ENCODE measurements at places on chromosomes 13 and 19. TPM values are rescaled to one million over a fixed set of nuclear protein-coding genes. Genes with fewer than 3 reads are reported as not detected.

ZNF69 gene
- polyA plus RNA-seq = 32.2 TPM

KL gene
- 58.3 TPM for polyA plus RNA-seq

PPFIA3 gene
- polyA plus RNA-seq = 3.9 TPM

SLC6A16 gene
- 5.3 TPM for polyA plus RNA-seq

CILP2 gene
- polyA plus RNA-seq = 0.17 TPM

ERVK3-1 gene
- polyA plus RNA-seq = 58.1 TPM

AMH gene
- polyA plus RNA-seq = 3.2 TPM

GRCh38 chr13:42041011-42041683 lies 7.3 kb upstream of the DGKH start:
- peak; percentile 44 for DNase-seq

DNA sequence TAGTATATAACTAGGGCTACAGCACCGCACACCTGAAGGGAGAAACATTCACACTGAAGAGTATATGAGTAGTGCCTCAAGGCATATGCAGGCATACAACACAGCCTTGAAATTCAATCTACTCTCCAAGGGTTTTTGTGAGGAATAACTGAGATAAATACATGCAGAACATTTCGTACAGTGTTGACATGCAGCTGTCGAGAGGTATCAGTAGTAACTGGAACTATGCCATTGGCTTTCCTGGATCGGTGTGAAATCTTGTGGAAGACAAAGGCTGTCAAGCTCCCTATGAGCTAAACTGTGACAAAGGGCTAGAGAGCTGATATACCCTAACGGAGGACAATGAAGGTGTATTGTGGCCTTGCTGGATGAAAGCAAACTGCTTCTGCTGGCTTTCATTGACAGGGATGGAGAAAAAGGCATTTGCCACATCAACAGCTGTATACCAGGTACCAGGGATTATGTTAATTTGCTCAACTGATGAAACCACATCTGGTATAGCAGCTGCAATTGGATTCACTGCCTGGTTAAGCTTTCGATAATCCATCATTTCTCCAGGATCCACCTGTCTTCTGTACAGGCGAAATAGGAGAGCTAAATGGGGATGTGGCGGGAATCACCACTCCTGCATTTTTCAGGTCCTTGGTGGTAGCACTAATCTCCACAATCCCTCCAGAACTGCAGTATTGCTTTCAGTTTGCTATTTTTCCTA lies 16.3 kb downstream of the MTRF1 start:
- DNase-seq = no peak

DNA sequence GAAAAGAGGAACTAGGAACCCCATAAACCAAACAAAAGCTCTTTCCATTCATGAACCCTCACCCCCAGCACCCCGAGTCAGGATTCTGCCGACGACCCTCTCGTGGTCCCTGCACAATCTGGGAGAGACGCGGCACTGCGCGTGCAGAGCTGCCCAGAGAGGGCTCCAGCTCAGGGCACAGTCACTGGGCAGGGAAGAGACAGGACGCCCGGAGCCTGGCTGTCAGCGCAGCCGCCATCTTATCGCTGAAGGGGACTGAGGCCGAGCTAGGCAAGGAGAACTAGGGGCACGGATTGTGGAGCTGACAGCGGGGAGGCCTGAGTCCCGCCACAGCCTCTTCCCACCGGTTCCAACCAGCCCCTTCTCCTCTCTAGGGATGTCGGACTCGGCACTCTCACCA lies 349 bp downstream of the ZNF98 start:
- no peak for DNase-seq

DNA sequence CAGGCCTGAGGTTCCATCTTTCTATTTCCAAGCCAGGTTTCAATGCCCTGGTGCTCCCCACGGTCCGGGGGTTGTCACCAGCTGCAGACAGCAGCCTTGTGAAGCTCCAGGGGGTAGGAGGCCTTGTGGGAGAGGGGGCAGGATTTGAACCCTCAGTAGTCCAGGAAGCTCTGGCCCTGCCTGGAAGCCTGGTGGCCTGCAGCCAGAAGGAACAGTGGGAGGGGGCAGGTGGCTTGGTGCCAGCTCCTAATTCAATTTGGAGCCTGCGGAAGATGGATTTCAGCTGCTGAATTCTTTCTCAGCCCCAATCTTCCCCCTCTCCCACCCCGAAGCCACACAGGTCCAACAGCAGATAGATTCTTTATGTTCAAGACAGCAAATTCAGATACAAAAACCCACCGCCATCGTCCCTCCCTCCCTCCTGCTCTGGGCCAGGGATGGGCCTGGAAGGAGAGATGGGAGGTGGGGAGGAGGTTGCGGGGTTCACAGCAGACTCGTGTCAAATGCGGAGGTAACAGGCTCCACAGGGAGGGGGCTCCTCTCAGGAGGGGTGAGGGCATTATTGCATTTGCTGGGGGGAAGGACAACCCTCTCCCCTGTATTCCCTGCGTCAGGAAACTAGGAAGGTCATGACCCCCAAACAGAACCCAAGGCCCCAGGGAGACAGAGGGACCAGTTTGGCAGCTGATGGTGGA lies 2.4 kb upstream of the PTGER1 start:
- peak; percentile 77 for DNase-seq

- DNase-seq = no peak
These were observed 1543.0 kb downstream of the SLITRK5 start for GRCh38 chr13:89214185-89214584.

DNA sequence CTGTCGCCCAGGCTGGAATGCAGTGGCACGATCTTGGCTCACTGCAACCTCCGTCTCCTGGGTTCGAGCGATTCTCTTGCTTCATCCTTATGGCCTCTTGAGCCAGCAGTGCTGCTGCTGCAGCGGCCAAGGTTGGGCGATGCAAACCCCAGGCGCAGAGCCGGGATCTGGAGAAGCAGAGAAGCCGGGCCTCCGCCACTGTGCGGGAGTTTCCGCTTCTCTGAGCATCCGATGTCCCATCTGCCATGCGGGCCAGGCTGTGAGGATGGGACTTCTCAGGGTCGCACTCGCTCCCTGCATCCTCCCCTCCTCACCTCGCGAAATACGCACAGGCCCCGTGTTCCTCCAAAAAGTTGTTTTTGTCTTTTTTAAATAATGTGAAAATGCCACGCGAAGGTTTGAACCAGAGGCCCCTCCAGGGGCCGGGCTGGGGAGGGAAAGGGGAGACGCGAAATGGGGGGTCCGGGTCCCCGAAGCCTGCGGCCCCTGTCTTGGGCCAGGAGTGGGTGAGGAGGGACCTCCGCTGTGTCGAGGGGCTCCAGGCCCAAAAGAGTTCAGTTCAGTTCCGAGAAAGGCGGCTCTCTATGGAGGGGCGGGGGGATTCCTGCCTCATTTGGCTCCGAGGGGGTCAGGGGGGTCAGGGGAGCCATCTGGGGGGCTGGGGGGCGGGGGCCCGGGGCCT lies 15.9 kb downstream of the CYTH2 start:
- DNase-seq = no peak

DNA sequence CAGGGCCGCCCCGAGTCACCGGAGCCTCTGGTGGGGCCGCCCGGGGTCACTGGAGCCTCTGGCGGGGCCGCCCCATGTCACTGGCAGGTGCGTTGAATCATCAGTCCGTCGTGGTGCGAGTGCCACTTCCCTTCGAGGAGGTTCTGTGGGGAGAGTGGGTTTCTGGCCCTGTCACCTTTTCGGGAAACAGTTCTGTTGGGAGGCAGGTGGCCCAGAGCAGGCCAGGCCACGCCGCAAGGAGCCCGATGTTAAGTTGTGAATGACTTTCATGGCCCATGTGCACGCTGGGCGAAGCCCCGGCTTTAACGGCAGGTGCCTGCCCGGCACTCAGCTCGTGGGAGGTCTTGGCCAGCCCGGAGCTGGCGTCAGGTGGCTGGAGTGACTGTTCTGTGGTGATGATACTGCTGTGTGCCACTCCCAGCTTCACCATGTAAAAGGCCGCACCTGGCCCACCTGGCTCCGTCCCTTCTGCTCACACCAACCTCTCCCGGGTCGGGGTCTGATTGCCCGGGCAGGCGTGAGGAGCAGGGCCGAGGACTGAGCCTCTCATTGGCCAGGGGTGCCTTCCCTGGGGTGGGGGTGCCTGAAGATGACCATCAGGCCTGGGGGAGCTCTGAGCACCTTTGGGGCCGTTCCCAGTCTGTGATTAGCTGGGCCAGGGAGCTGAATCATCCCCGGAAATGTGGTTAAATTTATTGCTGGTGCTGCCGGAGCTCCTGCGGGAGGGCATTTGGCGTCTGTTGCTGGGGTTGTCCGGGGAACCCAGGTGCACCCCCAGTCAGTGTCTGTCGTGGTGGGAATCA lies 29.2 kb downstream of the CSNK1G2 start:
- no peak for DNase-seq

DNA sequence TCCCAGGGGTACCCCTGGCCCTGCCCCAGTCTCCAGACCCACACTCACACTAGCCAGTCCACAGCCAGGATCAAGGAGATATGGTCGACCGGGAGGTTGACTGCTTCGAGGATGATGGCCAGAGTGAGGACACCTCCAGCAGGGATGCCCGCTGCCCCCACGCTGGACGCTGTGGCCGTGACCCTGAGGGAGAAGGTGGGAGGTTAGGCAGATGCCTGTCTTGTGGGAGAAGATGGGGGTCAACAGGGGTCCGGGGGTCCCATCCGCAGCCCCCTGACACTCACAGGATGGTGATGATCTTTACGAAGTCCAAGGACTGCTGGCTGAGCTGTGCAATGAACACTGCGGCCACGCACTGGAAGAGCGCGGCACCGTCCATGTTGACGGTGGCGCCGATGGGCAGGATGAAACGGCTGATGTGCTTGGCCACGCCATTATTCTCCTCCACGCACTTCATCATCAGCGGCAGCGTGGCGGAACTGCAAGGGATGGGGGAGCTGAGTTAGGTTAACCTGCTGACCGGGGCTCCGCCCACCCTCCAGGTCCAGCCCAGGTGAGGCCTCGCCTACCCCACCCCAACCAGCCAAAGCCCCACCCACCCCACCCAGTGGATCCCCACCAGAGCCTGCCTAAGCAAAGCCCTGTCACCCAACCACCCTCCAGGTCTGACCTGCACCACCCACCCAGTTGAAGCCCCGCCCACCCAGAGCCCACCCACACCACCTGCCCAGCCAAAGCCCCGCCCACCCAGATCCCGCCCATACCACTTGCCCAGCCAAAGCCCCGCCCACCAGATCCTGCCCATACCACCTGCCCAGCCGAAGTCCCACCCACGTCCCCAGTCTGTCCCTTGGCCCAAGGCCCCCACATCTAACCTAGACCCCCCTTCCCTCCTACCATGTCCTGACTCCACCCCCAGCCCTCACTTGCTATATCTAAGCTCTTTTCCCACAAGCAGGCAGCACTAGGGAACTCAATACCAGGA lies 11.2 kb downstream of the SLC1A5 start:
- no peak for DNase-seq

GRCh38 chr19:40155749-40156265 lies 35.4 kb upstream of the MAP3K10 start:
- DNase-seq = no peak

DNA sequence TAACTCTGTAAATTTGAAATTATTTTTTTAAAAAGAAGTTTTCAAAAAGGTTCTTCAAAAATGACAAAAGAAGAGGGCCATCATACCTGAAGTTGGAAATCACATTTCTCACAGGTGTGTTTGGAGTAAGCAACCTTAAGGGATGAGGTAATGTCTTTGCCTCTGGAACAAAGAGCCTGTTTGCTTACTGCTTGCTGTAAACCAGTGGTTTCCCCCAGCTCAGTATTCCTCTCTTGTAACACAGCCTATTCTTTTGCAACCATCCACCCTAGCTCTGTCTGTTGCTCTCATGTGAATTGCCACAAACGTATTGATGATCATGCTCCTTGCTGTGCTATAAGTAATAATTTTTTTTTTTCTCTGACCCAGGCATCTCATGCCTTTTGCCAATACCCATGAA lies 38.1 kb downstream of the UCHL3 start:
- no peak for DNase-seq

DNA sequence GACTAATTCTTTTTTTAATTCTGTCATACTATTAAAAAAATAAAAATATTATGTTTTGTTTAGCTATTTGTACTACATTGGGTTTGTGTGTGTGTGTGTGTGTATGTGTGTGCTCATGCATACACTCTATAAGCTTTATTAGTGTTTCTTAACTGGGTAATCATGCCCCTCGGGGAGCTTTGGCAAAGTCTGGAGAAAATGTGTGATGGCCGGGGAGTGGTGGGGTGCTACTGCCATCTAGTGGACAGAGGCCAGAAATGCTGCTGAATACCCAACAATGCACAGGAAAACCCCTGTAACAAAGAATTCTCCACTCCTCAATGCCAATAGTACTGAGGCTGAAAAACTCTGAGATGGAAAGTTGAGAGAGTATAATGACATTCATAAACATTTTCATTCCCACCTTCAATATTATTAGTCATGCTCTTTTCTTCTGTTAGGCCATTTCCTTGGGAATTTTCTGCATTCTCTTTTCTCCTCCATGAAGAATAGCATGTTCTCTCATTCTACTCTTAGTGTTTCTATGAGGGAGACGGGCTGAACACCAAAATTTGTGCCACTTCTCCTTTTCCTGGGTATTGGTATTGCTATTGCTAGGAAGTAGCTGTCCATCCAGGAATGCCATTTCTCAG lies 157.3 kb downstream of the DNAJC3 start:
- DNase-seq = peak; percentile 80

DNA sequence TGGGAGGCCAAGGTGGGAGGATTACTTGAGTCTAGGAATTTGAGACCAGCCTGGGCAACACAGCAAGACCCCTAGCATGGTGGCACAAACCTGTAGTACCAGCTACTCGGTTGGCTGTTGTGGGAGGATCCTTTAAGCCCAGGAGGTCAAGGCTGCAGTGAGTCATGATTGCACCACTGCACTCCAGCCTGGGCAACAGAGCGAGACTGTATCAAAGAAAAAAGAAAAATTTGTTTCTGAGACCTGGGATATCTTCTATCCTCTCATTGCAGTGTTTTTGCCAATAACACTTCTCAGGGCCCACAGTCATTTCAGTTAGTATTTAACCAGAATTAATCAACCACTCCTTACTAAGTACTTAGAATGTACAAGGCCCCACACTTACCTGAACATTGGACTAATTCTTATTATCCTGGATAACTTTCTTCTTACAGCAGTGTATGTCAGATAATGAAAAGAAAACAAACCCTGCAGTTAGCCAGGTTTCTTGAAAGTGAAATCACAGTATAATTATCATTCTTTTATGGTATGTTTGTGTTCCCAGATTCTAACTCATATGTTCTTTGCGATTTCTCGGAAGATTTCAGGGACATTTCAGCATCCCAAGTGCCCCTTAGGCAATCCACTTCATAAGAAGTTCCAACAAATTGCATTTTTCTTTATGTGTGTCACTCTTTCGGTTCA lies 75.6 kb upstream of the KLF5 start:
- peak; percentile 19 for DNase-seq

DNA sequence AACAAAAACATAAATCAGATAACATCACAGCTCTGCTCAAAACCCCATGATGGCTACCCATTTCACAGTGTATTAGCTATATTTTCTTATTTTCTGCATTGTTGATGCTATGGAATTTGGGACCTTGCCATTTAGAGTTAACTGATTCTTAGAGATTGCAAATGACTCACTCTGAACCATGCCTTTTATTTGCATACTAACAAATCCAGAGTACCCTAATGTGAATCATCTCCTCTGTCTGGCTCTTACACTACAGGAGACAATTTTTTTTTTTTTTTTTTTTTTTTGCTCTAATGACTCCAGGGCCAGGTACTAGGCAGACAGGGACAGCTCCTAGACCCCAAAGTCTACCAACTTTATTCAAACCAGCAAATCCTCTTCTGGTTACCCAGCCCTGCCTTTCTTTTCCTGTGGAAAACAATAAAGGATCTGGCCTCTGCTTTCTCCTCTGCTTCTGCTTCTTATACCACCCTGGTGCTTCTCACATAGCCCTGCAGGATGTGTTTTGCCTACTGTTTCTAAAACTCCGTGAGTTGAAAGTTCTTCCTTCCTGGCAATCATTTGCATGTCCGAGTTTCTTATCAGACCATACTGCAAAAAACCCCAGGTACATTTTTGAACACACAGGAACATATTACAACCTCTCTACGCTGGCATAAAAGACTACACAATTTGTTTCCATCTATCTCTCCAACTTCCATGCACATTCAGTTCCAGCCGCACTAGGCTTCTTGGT lies 10.6 kb upstream of the ZNF460 start:
- DNase-seq = no peak

All from left kidney (tissue), 8 donors.